ENCODE measurements at places on chromosomes 7 and 10. TPM values are rescaled to one million over a fixed set of nuclear protein-coding genes. Genes with fewer than 3 reads are reported as not detected.

Gene PON3
- total RNA-seq: 3.4 TPM

DNA sequence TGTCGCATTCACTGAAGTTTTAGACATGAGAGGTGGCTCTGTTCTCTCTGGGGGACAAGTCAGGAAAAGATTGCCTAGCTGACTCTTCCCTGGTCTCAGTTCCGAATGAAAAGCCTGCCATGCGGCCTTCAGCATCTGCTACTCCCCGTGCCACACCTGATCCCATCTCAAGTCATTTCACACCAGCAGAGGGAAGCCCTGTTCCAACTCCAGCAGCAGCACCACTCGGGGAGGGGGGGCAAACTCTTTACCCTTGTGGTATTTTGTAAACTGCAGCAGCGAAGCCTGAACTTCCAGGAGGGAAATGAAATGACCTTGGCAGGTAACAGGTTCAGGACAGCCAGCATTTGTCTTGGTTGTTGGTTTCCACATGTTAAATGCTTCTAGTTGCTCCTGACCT is 13.8 kb downstream of the LRRC4 start:
- H3K27ac ChIP-seq: no peak overlapping the region
- H3K27me3 ChIP-seq: no peaks in the 10 kb centered on the region
- H3K4me1 ChIP-seq: peaks cover 8% of the 10 kb centered on the region
- no peak for DNase-seq

GRCh38 chr7:153939177-153939576 is 113.0 kb upstream of the DPP6 start:
- no peaks in the 10 kb centered on the region for H3K4me1 ChIP-seq
- H3K27ac ChIP-seq: no peak overlapping the region
- H3K36me3 ChIP-seq: no peaks in the 10 kb centered on the region
- H3K4me3 ChIP-seq: no peak overlapping the region
- no peak for DNase-seq

Gene LRIT1
- not detected for total RNA-seq

DNA sequence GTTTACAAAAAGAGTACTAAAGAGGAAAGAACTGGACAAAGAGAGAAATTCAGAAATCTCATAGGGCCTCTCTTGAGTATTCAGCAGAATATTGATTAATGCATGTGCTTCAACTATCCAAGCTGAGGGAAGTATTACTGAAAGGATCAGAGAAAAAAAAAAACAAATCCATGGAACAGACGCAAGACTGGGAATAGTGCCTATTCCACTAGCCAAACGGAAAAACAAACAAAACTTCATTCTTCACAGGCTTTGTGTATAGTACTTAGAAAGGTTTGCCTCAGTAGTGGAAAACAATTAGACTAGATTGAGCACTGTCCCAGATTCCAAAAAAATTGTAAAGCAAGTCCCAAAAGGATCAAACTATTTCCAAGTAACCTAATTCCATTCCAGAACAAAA is 106.2 kb downstream of the TFEC start:
- H3K36me3 ChIP-seq: no peaks in the 10 kb centered on the region
- no peaks in the 10 kb centered on the region for H3K27me3 ChIP-seq
- H3K4me1 ChIP-seq: no peaks in the 10 kb centered on the region
- H3K27ac ChIP-seq: no peak overlapping the region
- no peak overlapping the region for H3K4me3 ChIP-seq

Gene TAS2R41
- total RNA-seq: not detected

- H3K4me1 ChIP-seq: no peaks in the 10 kb centered on the region
- DNase-seq: no peak
- no peaks in the 10 kb centered on the region for H3K36me3 ChIP-seq
- peaks cover 7% of the 10 kb centered on the region for H3K27me3 ChIP-seq
- no peak overlapping the region for H3K4me3 ChIP-seq
- H3K27ac ChIP-seq: no peak overlapping the region
Observed at GRCh38 chr7:77202481-77202976, 2.9 kb upstream of the FGL2 start.

Data from endothelial cell of umbilical vein (primary cell).